Osteoblast (primary cell): ENCODE measurements at places on chromosomes 3 and 15. TPM values are rescaled to one million over a fixed set of nuclear protein-coding genes. Genes with fewer than 3 reads are reported as not detected.

The SNTN gene
- not detected in 2 replicates for total RNA-seq

The RHOV gene
- total RNA-seq = 0.36 TPM in 1 of 2 replicates, not detected in the other

The RAD54L2 gene
- total RNA-seq = 22.7 and 23.2 TPM in 2 replicates

The CLDN1 gene
- total RNA-seq = 0.29 and 1.1 TPM in 2 replicates

The SPESP1 gene
- total RNA-seq = 2.9 TPM in 2 replicates

The GP5 gene
- 0.29 and 0.36 TPM in 2 replicates for total RNA-seq

The KNL1 gene
- total RNA-seq = 3.5 and 3.6 TPM in 2 replicates

The MESP1 gene
- under 0.01 TPM in 2 replicates for total RNA-seq

- no peak for DNase-seq
Measured at GRCh38 chr3:108110934-108111333, 20.1 kb upstream of the CD47 start.

DNA sequence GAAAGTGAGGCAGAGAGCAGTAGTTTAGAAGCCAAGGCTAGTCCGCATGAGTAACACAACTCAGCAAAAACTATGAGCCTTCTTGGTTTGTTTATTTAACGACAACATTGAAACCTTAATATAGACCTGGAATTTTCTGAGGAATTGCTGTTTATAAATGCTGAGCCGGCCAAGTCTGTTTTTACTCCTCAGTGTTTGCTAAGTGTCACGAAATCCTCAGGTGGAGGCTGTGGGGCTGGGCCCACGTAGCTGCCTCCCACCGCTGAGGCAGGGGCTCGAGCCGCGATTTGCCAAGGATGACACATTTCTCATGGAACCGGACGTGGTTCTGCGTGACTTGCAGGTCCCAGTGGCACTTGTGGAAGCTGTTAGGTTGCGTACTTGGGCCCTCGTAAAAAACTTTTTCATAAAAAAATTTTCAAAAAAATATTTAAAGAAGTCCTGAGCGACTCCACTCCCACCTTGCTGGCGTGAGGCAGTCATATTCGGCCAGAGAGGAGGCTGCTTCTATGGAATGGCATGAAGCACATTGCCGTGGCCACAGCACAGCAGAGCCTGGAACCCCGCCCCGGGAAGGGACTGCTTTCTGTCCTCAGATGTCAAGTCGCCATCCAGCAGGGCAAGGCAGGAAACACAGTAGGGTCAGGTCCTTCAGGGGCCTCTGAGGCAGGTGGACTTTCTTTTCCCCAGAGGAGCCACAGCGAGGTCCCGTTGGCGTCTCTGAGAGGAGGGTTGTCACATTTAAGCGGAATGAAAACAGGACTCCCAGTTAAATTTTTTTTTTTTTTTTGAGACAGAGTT lies 64.8 kb upstream of the PCSK6 start:
- DNase-seq = no peak

GRCh38 chr15:84079885-84080777 lies 155.4 kb upstream of the GOLGA6L4 start:
- peak; percentile 32 for DNase-seq

GRCh38 chr3:130686833-130687232 lies 59.8 kb downstream of the PIK3R4 start:
- DNase-seq = no peak

DNA sequence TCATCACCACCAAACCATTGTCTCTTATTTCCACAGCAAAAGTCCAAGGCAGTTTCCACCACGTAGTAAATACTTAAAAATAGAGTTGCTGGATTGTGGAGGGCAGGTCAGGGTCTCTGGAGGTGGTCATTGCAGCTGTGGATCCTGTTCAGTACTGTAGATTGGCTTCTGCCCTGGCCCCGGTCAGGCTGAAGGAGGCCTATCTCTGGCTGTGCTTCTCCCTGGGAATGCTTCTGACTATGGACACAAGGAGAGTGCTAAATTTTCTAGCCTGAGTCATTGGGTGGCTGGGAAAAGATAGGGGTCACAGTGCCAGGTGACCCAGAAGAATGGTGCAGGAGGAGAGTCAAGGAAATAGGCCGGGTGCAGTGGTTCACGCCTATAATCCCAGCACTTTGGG lies 26.3 kb upstream of the GMPPB start:
- no peak for DNase-seq

- no peak for DNase-seq
Measured at GRCh38 chr3:21722301-21722700, 28.7 kb downstream of the ZNF385D start.

DNA sequence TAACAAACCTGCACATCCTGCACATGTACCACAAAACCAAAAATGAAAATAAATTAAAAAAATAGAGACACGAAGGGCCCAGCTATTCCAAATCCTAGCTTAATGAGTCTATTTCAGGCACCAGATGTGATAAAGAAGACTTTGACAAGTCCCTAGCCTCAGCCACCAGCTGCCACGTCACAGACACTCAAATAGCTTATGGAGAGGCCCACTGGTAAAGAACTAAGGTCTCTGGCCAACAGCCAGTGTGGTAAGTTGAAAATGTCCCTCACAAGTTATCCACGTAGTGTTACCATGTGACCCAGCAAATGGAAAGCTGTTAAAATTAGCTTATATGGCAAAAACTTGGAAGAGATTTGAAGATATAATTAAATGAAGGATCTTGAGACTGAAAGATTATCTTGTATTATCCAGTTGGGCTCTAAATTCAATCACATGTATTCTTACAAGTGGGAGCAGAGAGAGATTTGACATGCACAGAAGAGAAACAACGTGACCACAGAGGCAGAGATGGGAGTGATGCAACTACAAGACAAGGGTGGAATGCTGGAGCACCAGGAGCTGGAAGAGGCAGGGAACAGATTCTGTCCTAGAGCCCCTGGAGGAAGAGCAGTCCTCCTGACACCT lies 10.9 kb downstream of the ACSBG1 start:
- DNase-seq = no peak

- DNase-seq = no peak
Measured at GRCh38 chr3:152245498-152246170, 23.1 kb upstream of the MBNL1 start.

DNA sequence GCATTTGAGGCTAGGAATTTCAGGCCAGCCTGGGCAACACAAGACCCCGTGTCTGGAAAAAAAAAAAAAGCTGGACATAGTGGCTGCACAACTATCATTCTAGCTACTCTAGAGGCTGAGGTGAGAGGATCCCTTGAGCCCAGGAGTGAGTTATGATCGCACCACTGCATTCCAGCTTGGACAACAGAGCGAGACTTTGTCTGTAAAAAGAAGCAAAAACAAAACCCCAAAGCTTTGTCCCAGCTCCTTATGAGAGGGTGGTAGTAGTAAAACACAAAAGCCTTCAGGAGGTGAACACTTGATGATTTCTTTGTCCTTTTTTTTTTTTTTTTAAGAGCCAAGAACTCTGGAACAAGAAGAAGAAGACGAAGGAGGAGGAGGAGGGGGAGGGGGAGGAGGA lies 1.1 kb upstream of the CD200 start:
- no peak for DNase-seq
